ENCODE measurements at places on chromosomes 3 and 15. TPM values are rescaled to one million over a fixed set of nuclear protein-coding genes. Genes with fewer than 3 reads are reported as not detected.

Gene FEZF2
- not detected for total RNA-seq

Gene CEMIP
- total RNA-seq, result 0.96 TPM

Gene CHL1
- total RNA-seq, result 1.9 TPM

Gene TM4SF1
- 53.2 TPM for total RNA-seq

Gene GNAT1
- total RNA-seq, result not detected

Gene ESYT3
- total RNA-seq, result 4.5 TPM

Gene CHRM5
- total RNA-seq, result not detected

Gene CCDC39
- 0.86 TPM for total RNA-seq

DNA sequence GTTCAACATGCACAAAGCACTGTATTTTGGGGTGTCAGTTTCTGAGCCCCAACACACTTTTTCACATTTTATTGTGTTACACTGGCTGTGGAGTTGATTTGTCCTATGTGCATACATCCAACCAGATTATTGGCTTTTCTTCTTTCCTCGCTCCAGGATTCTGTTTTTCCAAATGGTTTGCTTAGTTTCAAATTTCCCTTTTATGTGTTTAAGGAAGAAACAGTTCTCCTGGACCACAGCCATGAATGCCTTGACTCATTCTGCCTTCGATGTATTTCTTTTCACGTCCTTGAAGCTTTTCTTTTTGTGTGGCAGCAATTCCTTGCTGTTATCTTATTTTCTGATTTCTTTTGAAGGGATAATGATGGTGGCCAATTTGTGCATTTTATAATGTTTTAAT, 53.8 kb downstream of the CACNA2D3 start:
- no peaks in the 10 kb centered on the region for H3K36me3 ChIP-seq
- no peaks in the 10 kb centered on the region for H3K27me3 ChIP-seq
- H3K4me3 ChIP-seq, result no peak overlapping the region
- H3K4me1 ChIP-seq, result peaks cover 4% of the 10 kb centered on the region
- no peak overlapping the region for H3K27ac ChIP-seq

DNA sequence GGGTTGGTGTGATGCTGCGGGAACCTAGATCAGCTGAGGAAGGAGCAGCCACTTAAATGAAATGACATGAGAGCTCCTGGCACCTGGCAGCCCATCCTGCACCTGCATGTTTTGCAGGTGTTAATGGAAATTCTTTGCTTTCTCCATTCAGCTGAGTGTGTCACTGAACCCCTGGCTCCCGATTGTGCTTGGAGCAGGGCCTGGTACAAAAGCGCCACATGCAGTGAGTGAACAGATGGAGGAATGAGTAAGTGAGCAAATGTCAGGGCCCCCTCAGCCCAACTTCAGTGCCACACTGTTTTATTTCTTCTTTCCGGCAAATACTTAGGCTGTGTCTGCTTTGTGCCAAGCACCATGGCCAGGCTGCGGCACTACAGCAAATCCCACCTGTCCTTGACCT, 132.2 kb downstream of the ASB7 start:
- peaks cover 7% of the 10 kb centered on the region for H3K4me1 ChIP-seq
- DNase-seq, result no peak
- H3K27me3 ChIP-seq, result no peaks in the 10 kb centered on the region

GRCh38 chr3:126937973-126938372, 44.9 kb upstream of the PLXNA1 start:
- no peak for DNase-seq
- H3K4me3 ChIP-seq, result no peak overlapping the region
- no peaks in the 10 kb centered on the region for H3K4me1 ChIP-seq

- H3K36me3 ChIP-seq, result no peaks in the 10 kb centered on the region
- H3K4me3 ChIP-seq, result no peak overlapping the region
- no peak overlapping the region for H3K27ac ChIP-seq
- H3K27me3 ChIP-seq, result no peaks in the 10 kb centered on the region
- no peaks in the 10 kb centered on the region for H3K4me1 ChIP-seq
- no peak for DNase-seq
Observed at GRCh38 chr3:120568598-120568997, 27.5 kb upstream of the NDUFB4 start.

DNA sequence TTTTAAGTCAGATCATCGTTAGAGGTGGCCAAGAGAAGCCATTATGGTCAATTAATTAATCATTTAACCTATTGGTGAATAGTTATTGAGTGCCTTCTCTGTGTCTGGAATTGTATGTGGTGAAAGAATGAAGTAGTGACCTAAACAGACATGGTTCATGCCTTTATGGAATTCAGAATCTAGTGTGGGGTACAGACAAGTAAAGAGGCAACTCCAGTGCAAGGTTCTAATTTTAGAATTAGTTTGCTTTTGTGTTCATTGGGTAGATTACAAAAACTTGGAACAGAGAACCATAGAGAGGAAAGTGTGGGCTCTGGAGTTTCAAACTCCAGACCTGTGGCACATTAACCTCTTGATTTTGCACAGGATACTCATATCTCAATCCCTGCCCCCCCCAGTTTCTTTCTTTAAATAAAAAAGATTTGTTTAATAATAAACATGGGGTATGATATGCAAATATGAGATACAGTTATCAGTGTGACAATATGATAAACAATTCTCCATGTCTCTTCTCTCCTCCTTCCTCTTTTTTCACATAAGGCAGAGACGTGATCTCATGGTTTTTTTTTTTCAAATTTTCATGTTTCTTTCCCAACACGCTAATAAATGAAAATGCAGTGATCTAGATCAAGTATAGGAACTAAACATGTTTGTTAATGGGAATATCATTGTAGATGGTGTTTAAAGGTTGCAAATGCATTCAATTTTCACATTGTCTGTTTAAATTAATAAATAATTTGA, 117.9 kb downstream of the MITF start:
- H3K27ac ChIP-seq, result no peak overlapping the region
- no peak overlapping the region for H3K4me3 ChIP-seq
- DNase-seq, result no peak
- H3K36me3 ChIP-seq, result no peaks in the 10 kb centered on the region
- H3K4me1 ChIP-seq, result peaks cover 35% of the 10 kb centered on the region

DNA sequence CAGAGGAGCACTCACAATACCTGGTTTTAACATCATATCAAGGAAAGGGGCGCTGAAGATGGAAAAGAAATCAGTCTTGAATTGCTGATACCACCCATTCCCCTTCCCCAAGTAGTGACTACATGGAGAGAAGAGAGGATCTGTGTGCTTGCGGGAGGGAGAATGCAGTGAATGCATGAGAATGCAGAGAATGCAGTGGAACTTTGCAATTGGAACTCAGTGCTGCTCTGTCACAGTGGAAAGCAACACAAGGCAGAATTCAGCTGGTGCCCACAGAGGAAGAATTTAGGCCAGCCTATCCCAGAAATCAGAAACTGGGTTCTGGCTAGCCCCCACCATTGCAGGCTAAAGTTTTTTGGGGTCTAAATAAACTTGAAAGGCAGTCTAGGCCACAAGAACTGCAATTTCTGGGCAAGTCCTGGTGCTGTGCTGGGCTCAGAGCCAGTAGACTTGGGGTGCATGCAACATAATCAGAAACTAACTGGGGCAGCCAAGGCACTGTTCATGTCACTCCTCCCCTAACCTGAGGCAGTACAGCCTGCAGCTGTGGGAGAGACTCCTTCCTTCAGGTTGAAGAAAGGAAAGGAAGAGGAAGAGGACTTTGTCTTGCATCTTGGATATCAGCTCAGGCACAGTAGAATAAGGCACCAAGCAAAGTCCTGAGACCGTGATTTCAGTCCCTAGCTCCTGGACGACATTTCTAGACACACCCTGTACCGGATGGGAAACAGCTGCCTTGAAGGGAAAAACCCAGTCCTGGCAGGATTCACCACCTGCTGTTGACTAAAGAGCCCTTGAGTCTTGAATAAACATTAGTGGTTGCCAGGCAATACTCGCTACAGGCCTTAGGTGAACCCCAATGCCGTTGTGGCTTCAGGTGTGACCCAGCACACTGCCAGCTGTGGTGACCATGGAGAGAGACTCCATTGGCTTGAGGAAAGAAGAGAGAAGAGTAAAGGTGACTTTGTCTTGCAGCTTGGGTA, 329.3 kb downstream of the TBL1XR1 start:
- DNase-seq, result no peak
- no peak overlapping the region for H3K27ac ChIP-seq
- H3K4me1 ChIP-seq, result no peaks in the 10 kb centered on the region
- no peak overlapping the region for H3K4me3 ChIP-seq
- H3K27me3 ChIP-seq, result no peaks in the 10 kb centered on the region

GRCh38 chr15:73225358-73226015, 143.3 kb downstream of the HCN4 start:
- H3K4me1 ChIP-seq, result peaks cover 8% of the 10 kb centered on the region
- no peak overlapping the region for H3K27ac ChIP-seq
- no peak overlapping the region for H3K4me3 ChIP-seq
- H3K36me3 ChIP-seq, result no peaks in the 10 kb centered on the region

GRCh38 chr3:184171562-184171961, 3.1 kb upstream of the AP2M1 start:
- no peak overlapping the region for H3K27ac ChIP-seq
- no peak overlapping the region for H3K4me3 ChIP-seq
- peaks cover 67% of the 10 kb centered on the region for H3K36me3 ChIP-seq
- DNase-seq, result no peak

GRCh38 chr3:32419742-32420125, 28.1 kb downstream of the CMTM7 start:
- no peaks in the 10 kb centered on the region for H3K27me3 ChIP-seq
- DNase-seq, result no peak
- no peaks in the 10 kb centered on the region for H3K36me3 ChIP-seq
- H3K4me1 ChIP-seq, result peaks cover 30% of the 10 kb centered on the region
- peak overlapping the region; percentile 68 for H3K27ac ChIP-seq
- no peak overlapping the region for H3K4me3 ChIP-seq

DNA sequence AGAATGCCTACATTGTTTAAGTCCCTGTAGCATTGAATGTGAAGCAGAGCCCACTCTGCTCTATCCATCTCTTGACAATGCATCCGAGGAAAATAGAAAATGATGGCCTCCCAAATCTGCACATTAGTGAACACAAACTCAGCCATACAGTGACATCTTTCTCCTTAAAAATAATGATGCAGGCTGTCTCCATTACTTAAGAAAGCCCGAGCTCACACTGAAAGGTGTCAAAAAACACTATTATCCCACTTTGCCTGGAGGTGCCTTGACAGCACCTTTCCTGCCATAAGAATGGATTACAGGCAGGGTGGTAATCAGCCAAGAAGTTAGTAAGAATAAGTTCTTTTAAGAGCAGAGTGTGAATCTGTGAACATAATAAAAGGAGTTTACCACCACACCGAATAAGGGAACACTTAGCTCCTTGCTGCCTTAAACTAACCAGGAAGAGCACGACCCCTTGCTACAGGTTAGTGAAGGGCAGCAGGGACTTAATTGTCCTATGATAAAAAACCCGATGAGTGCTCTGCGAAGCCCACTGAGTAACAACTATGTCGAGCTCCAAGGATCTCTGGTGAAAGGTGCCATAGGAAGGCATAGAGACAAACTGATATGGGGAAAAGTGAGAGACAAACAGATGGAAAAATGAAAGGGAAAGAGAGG, 123.2 kb upstream of the TUSC7 start:
- no peaks in the 10 kb centered on the region for H3K36me3 ChIP-seq
- no peak overlapping the region for H3K4me3 ChIP-seq

- H3K27me3 ChIP-seq, result no peaks in the 10 kb centered on the region
- H3K36me3 ChIP-seq, result no peaks in the 10 kb centered on the region
- H3K27ac ChIP-seq, result no peak overlapping the region
- H3K4me1 ChIP-seq, result peaks cover 46% of the 10 kb centered on the region
- no peak overlapping the region for H3K4me3 ChIP-seq
Observed at GRCh38 chr3:23452408-23452807, 249.3 kb downstream of the UBE2E2 start.

- no peaks in the 10 kb centered on the region for H3K36me3 ChIP-seq
- H3K4me1 ChIP-seq, result peaks cover 9% of the 10 kb centered on the region
- no peak for DNase-seq
- no peak overlapping the region for H3K27ac ChIP-seq
- no peak overlapping the region for H3K4me3 ChIP-seq
- no peaks in the 10 kb centered on the region for H3K27me3 ChIP-seq
Observed at GRCh38 chr15:66744610-66745279, 42.7 kb downstream of the SMAD6 start.

DNA sequence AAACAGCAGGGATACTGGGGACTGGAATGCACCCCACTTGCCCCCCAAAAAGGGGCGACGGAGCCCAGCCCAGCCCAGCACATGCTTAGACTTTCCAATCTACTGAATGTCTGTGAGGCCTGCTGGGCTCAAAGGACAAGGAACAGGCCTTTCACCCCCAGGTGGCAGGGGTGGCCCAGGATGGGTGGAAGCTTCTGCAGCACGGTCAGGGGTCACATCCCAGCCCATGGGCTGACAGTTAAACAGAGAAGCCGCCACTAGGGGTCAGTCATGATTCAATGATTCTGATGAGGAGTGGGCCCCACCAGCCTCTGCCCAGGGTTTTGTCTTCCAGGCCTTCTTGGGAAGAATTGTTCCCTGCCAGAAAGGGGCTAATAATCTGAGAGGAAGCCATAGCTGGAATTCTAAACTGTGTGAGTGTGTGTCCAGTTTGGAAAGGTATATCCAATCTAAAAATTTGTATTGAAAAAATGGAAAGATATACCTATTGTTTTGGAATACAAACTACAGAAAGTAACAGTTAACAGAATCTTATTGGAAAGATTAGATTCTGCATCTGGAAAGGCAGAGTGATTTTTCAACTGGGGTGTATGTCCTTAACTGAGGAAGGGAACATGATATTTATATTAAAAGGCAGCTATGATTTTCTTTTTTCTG, 2.2 kb downstream of the CHRNB4 start:
- peaks cover 8% of the 10 kb centered on the region for H3K4me1 ChIP-seq
- no peak overlapping the region for H3K4me3 ChIP-seq
- peaks cover 4% of the 10 kb centered on the region for H3K27me3 ChIP-seq
- no peak overlapping the region for H3K27ac ChIP-seq
- DNase-seq, result peak; percentile 36

DNA sequence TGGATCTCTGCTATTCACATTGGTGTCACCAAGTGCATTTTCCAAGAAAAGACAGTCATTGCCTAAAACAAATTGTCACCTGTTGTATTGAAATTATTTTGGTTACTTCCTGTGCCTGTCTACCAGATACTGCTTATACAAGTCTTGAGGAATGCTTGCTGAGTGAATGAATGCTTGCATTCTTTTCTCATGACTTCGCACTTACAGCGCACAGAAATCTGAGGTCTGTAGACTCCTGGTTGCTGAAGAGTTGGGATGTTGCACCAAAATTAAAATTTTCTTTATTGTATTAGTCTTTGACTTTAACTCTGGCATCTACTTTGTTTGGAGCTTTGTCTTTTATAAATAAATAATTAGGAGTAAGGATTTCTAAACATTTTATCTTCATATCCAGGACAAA, 28.4 kb downstream of the SH3GL3 start:
- H3K27ac ChIP-seq, result no peak overlapping the region
- no peaks in the 10 kb centered on the region for H3K36me3 ChIP-seq
- no peaks in the 10 kb centered on the region for H3K4me1 ChIP-seq
- peaks cover 3% of the 10 kb centered on the region for H3K27me3 ChIP-seq

- no peak overlapping the region for H3K27ac ChIP-seq
- H3K27me3 ChIP-seq, result no peaks in the 10 kb centered on the region
- H3K4me1 ChIP-seq, result no peaks in the 10 kb centered on the region
Observed at GRCh38 chr3:186466391-186466974, 77.7 kb downstream of the CRYGS start.

Measured in psoas muscle (tissue), 8 donors.